ENCODE measurements at places on chromosomes 5 and 9.

DNA sequence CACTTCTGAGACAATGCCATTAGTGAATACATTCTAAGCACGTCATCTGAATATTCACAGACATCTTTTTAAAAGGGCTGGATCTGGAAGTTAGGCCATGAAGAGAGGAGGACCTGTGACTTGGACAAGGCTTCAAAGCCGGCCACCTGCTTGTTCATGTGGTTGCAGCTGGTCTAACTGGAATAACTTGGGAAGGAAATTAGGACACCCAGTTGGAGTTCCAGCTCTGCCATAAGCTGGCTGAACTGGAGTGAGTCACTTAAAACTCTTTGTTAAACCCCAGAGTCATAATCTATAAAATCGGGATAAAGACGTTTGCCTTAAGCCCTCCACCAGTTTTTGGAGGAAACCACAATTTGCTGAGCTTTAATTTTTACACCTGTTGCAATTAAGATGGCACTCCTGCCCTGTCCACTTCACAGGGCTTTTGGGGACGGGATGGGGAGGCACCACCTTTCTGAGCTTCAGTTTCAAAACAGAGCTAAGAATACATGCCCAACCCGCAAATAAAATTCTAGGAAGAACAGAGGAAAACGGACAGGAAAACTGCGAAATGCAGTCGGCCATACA lies 536 bp upstream of the STX17 start:
- DNase-seq, result no peak
- H3K36me3 ChIP-seq, result peaks cover 7% of the 10 kb centered on the region
- H3K27ac ChIP-seq, result peak overlapping the region; percentile 78
- H3K4me1 ChIP-seq, result peaks cover 25% of the 10 kb centered on the region

DNA sequence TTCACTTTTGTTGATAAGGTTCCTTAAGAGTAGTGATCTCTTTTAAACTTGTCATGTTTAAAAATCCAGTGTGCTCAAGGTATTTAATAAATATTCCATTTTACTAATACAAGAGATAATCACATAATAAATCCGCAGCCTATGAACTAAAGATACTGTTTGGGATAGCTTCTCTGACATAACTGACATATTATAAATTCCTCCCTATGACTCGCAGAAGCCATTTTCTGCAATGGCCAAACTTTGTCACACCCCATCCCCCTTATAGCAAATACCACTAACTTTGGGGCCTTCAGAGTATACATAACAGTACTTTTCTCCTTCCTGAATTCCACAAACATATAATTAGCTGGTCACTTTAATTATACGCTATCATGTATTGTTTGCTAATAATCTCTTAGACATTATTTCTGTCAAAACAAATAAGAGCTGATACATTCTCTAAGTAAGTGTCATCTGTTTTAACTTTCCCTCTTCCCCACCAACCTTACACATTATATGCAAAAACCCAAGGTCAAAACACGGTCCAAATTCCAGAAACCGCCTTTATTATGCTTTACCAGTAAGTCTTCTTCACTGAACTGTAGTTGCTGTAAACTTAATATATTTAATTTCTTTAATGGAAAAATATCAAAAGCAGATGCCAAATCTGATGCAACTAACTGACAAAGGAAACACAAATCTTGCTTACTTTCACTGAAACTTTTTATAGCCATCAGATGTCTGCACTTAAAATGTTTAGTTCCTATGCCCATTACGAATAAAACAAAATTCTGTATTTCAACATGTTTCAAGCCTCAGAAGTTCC lies 971 bp downstream of the TMEM267 start:
- no peaks in the 10 kb centered on the region for H3K27me3 ChIP-seq
- H3K4me3 ChIP-seq, result peak overlapping the region; percentile 93
- peak overlapping the region; percentile 99 for H3K27ac ChIP-seq

GRCh38 chr9:70438341-70438928 lies 24.0 kb upstream of the KLF9 start:
- DNase-seq, result no peak
- H3K4me3 ChIP-seq, result no peak overlapping the region
- peaks cover 5% of the 10 kb centered on the region for H3K4me1 ChIP-seq
- no peak overlapping the region for H3K27ac ChIP-seq
- no peaks in the 10 kb centered on the region for H3K36me3 ChIP-seq
- no peaks in the 10 kb centered on the region for H3K27me3 ChIP-seq

- no peak overlapping the region for H3K4me3 ChIP-seq
- no peaks in the 10 kb centered on the region for H3K36me3 ChIP-seq
- DNase-seq, result peak; percentile 46
- no peak overlapping the region for H3K27ac ChIP-seq
Observed at GRCh38 chr9:38227061-38227540, 158.1 kb upstream of the SHB start.

- no peak overlapping the region for H3K4me3 ChIP-seq
- H3K4me1 ChIP-seq, result peaks cover 55% of the 10 kb centered on the region
- peaks cover 47% of the 10 kb centered on the region for H3K36me3 ChIP-seq
- DNase-seq, result no peak
- H3K27me3 ChIP-seq, result no peaks in the 10 kb centered on the region
Observed at GRCh38 chr5:111734013-111734412, 23.0 kb downstream of the NREP start.

- H3K4me1 ChIP-seq, result peaks cover 35% of the 10 kb centered on the region
- peak overlapping the region; percentile 76 for H3K27ac ChIP-seq
- H3K27me3 ChIP-seq, result no peaks in the 10 kb centered on the region
- H3K4me3 ChIP-seq, result peak overlapping the region; percentile 93
- peak; percentile 53 for DNase-seq
Observed at GRCh38 chr5:151772029-151772845, 483 bp downstream of the G3BP1 start.

Data from activated T-helper 2 cell treated with anti-CD3 and anti-CD28 coated beads, Interferon-gamma antibody, Interleukin-2, Interleukin-4, amounts not matched to agents 10 μg/mL and 5 μg/mL and 100 μg/mL, durations not matched to agents 14 hours and 24 hours and 36 hours (primary cell).